ENCODE measurements at places on chromosomes 1 and 21. TPM values are rescaled to one million over a fixed set of nuclear protein-coding genes. Genes with fewer than 3 reads are reported as not detected.

CCDC190 gene
- total RNA-seq: 1.2 TPM

PLA2G2D gene
- total RNA-seq: 0.16 TPM

AGMAT gene
- total RNA-seq: 0.99 TPM

HCN3 gene
- 3.5 TPM for total RNA-seq

HAO2 gene
- total RNA-seq: not detected

IGSF5 gene
- 0.39 TPM for total RNA-seq

DENND2D gene
- total RNA-seq: 22.9 TPM

PRAMEF1 gene
- total RNA-seq: not detected

ZNHIT6 gene
- total RNA-seq: 14.5 TPM

CELA2A gene
- total RNA-seq: 4.8 TPM

DNA sequence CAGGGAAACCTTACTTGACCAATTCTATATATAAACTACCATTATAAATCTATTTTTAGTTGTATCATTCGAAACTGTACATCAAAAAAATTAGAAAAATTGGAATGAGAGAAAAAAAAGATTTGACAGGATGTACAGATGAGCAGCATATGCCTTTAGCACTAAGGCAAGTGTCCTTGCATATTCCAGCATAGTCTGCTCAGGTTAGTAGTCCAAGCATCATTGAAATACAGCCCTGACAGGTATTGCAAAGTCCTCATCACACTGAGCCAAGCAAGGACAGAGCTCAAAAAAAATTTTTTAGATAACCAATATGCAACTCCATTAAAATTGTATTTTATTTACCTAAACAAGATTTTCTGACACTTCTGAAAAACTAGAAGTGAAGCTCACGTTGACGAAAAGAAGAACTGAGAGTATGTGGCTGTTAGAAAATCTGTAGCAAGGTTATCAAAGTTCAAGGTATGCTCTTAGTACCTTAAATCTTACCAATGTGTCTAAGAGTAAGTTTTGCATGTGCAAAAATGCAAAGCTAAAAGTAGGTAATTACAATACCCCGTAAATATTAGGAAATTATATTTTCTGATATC, 465.6 kb upstream of the ADGRL4 start:
- no peak overlapping the region for H3K27ac ChIP-seq
- no peaks in the 10 kb centered on the region for H3K4me1 ChIP-seq
- H3K27me3 ChIP-seq: no peaks in the 10 kb centered on the region
- H3K36me3 ChIP-seq: no peaks in the 10 kb centered on the region
- no peak for DNase-seq

- no peak for DNase-seq
- H3K4me3 ChIP-seq: no peak overlapping the region
- H3K36me3 ChIP-seq: no peaks in the 10 kb centered on the region
- H3K27ac ChIP-seq: no peak overlapping the region
- H3K4me1 ChIP-seq: no peaks in the 10 kb centered on the region
- no peaks in the 10 kb centered on the region for H3K27me3 ChIP-seq
Measured at GRCh38 chr1:36446271-36446670, 4.0 kb downstream of the OSCP1 start.

GRCh38 chr1:27666791-27667254, 5.2 kb downstream of the IFI6 start:
- DNase-seq: no peak
- H3K27me3 ChIP-seq: no peaks in the 10 kb centered on the region
- no peaks in the 10 kb centered on the region for H3K36me3 ChIP-seq
- H3K4me3 ChIP-seq: no peak overlapping the region
- peaks cover 15% of the 10 kb centered on the region for H3K4me1 ChIP-seq
- no peak overlapping the region for H3K27ac ChIP-seq

- peaks cover 4% of the 10 kb centered on the region for H3K4me1 ChIP-seq
- DNase-seq: no peak
- no peak overlapping the region for H3K27ac ChIP-seq
- no peaks in the 10 kb centered on the region for H3K36me3 ChIP-seq
- no peaks in the 10 kb centered on the region for H3K27me3 ChIP-seq
- no peak overlapping the region for H3K4me3 ChIP-seq
Measured at GRCh38 chr21:35311985-35312384, 262.9 kb upstream of the RUNX1 start.

DNA sequence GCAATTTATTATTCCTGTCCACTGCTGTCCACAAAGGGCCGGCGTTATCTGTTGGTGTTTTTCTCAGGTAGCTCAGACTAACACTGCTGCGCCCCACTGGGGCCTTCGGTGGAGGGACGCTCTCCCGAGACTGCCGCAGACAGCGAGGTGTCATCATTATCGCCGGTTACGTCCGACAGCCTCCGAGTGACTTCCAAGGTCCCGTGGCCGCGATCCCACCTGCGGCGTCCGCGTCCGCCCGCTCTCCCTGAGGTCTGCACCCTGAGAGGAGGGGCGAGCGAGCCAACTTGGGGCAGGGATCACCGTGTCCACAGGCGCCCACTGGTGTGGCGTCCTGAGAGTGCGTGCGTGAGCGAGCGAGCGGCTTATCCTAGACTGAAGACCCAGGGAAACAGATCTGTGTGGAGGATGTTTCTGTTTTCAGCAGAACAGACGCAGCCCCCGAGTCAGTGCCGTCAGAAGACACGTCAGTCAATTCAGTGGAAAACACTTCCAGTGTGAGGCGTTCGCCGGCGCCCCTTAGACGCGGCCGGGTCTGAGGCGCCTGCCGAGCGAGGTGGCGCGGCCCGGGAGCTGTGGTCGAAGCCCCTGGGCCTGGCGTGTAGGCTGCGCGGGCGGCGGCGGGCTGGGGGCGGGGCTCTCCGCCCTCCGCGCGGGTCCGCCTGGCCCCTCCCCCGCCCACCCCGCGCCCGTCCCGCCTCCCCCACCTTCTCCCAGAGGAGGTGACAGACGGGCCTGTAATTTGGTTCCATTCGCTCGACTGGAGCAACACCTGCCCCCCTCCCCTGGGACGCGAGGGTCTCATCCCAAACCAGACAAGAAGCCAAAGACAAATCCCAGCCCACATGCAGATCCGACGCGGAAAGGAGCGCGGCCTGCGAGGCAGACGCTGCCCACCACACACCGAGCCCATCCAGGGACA, 12.6 kb downstream of the NHLH2 start:
- H3K4me3 ChIP-seq: peak overlapping the region; percentile 59
- no peaks in the 10 kb centered on the region for H3K27me3 ChIP-seq
- no peaks in the 10 kb centered on the region for H3K4me1 ChIP-seq
- H3K36me3 ChIP-seq: no peaks in the 10 kb centered on the region

DNA sequence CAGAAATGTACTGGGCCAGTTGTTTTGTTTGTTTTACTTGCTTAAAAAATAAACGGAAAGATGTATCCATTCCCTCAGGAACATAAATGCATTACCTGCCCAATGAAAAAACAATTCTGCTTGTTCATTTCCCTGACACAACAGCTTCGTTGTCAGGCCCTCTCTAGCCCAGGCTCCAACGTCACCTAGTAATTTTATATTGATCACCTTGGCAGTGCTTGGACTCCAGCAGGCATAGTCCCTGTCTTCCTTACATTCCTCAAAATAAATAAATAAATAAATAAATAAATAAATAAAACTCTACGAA, 1.2 kb downstream of the CEP170 start:
- peak overlapping the region; percentile 85 for H3K27ac ChIP-seq
- H3K4me1 ChIP-seq: peaks cover 16% of the 10 kb centered on the region
- H3K27me3 ChIP-seq: no peaks in the 10 kb centered on the region
- H3K36me3 ChIP-seq: no peaks in the 10 kb centered on the region
- peak overlapping the region; percentile 75 for H3K4me3 ChIP-seq

- no peaks in the 10 kb centered on the region for H3K36me3 ChIP-seq
- peak overlapping the region; percentile 97 for H3K27ac ChIP-seq
- no peaks in the 10 kb centered on the region for H3K27me3 ChIP-seq
- peaks cover 13% of the 10 kb centered on the region for H3K4me1 ChIP-seq
Measured at GRCh38 chr1:36465731-36466369, 1.7 kb upstream of the MRPS15 start.

DNA sequence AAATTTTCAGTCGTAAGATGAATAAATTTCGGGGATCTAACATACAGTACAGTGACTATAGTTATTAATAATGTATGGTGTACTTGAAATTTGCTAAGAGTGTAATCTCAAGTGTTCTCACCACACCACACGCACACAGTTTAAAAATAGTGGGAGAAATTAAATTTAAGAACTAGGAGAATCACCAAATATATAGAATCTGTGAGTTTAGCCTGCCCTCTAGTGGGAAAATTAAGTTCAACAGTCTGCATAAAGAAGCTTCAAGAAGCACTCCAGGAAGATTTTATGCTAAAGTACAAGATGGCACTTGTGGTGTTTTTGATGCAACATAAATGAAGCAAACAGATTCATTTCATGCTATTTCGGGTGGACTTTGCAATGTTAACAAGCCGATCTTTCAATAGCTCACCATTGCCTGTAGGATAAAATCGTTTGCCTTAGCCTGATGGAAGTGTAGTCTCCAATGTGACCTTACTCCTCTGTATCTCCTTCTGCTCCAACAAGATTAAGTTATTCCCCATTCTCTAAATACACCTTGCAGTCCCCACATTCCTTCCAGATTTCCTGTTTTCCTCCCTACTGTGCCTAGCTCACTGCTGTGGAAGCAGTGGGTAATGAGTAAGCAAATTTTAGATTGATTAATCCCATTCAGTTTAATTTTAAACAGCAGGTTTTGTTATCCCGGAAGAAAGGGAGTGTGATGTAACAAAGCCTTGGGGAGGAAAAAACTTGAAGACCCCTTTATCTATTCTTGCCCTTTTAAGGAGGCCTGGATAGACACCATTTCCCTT, 8.7 kb upstream of the PIK3C2B start:
- H3K27me3 ChIP-seq: no peaks in the 10 kb centered on the region
- DNase-seq: no peak

GRCh38 chr1:29033829-29034466, 89.8 kb downstream of the TMEM200B start:
- no peaks in the 10 kb centered on the region for H3K27me3 ChIP-seq
- DNase-seq: no peak
- no peak overlapping the region for H3K27ac ChIP-seq
- H3K4me3 ChIP-seq: no peak overlapping the region

DNA sequence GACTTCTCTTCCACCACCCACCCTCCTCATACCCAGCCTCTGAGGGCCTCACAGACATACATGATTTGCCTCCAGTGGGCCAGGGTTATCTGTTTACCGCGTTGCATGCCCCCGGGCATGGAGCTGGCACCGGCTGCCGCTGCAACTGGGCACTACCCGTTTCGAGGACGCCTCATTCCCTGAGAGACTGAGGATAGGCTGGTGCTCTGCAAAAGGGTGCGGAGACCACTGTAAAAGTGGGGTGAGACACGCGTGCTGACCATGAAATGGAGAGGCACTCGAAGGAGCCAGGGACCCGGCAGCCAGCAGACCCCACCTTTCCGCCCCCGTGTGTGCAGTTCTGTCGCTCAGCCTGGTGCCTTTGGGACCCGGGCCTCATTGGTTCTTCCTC, 20.6 kb downstream of the TP73 start:
- H3K4me1 ChIP-seq: no peaks in the 10 kb centered on the region
- H3K27ac ChIP-seq: no peak overlapping the region
- H3K36me3 ChIP-seq: no peaks in the 10 kb centered on the region
- DNase-seq: no peak
- H3K4me3 ChIP-seq: no peak overlapping the region

GRCh38 chr1:92277105-92277723, 21.6 kb downstream of the GLMN start:
- no peaks in the 10 kb centered on the region for H3K36me3 ChIP-seq
- no peaks in the 10 kb centered on the region for H3K27me3 ChIP-seq
- DNase-seq: no peak
- H3K27ac ChIP-seq: no peak overlapping the region

DNA sequence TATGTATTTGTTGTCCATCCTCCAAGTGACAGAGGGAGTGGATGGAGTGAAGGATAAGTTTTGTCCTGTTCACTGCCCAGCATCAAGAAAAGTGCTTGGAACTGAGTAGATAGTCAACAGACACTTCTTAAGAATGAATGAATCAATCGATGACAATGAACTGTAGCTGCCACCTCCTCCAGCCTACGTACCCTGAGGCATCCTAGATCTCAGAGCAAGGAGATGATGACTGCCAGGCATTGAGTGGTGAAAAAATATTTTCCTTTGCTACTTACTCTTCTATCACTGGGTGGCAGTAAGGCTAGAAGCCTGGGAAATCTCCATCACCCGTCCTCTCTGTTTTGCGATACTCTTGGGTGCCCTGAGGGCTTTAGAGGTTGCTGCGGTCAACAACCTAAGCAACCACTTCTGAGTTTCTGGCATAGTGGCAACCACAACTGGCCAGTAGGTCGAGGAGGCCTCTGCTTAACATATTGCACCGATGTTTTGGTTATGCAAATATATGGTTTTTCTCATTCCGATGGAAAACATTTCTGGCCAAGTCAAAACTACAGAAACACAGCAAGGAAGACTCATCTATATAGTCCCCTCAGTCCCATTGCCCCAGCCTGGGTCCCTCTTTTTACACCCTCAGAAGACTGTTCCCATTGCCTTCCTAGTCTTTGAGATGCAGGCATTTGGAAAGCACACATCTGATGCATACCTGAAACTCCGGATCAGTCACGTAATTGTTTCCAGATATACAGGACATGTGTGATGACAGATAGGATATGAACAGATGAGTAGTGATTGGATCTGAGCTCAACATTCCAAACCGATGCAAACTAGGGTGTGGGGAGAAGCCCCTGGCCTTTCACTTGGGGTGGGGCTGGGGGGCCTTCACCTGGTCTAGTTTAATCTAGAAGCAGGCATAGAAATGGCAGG, 136.8 kb downstream of the RUNX1 start:
- DNase-seq: no peak
- H3K27ac ChIP-seq: no peak overlapping the region
- no peak overlapping the region for H3K4me3 ChIP-seq

DNA sequence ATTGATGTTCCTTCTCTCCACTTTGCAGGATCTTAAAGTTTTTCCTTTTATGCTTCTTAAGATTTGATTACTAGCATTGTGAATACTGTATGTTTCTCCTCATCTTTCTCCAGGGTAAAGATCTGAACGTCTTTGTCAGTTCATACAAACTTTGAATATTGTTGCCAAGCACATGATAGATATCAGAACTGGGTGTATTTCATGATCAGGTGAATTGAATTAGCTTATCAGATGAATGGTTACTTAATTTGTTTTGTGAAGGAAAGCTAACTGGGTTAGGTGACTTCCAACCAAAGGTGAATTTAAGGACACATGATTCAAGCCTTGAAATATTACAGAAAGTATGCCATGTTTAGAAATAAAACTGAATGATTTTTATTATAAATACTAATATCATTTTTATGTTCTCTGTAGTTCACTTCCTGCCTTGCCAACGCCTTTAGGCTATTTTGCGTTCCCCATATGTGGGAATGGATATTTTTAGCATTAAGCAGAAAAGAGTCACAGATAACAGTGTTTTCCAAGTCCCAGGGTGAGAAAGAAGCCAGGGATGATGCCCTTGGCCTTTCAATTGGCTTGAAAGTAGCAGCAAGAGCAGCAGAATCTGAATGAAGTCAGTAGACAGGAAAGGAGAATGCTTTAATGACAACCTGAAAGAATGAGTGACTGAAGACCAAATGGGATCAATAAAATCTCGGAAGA, 752.1 kb downstream of the NCAM2 start:
- H3K27me3 ChIP-seq: no peaks in the 10 kb centered on the region
- H3K36me3 ChIP-seq: no peaks in the 10 kb centered on the region
- DNase-seq: no peak
- no peak overlapping the region for H3K27ac ChIP-seq
- H3K4me3 ChIP-seq: no peak overlapping the region

Measured in testis (tissue), 5 donors.